ENCODE measurements at places on chromosomes 1 and 21.

GRCh38 chr1:203702130-203702577 lies 62.8 kb upstream of the LAX1 start:
- DNase-seq, result peak; percentile 56

DNA sequence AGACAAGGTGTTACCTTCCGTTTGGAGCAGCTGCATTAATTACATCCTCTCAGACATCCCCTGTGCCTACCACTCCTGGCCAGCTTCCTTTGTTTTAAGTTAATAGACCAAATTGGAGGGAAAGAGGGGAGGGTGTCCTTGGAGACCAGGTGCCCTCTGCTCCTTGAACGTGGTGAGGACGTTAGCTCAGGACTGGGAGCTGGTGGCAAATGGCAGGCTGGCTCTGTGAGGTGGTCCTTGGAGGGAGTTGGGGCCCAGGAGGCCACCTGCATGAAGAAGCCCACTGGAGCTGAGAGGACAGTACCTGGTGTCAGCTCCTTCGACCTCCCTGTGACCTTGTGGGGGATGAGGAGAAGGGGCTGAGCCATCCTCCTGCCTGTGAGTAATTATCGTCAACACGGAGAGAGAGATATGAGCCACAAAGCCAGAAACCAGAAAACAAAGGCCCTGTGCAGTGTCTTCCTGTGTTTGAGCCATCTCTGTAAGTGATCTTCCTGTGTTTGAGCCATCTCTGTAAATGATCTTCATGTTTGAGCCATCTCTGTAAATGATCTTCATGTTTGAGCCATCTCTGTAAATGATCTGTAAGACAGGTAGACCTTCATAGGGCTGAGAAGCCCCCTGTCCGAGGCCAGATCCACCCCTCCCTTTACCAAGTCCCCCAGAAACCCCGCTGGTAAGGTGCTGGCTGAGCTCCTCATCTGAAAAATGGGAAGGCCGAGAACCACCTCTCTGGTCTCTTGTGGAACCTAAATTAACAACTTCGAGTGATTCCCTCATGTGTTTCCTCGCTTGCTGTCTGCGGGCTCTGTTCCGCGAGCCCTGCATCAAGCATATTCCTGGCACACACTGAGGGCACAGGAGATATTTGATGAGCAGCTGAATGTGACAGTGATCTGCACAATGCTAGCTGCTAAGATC lies 126.0 kb downstream of the CAMTA1 start:
- no peak for DNase-seq

DNA sequence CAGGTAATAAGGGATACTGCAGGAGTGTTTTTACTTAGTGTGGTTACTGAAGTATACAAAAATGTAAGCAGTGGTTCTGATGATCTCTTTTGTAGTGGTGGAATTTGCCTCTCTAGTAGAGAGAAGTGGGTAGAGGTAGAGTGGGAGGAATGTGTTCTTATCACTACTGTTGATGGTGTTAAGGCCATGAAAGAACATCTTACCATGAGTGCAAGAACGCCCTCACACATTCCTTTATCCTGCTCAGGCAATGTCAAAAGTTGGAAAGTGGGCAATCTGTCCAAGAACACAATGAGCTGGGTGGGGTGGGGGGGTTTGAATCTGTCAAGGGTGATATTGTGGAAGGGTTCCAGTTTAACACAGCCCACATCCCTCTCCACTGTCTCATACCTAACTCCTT lies 78.6 kb downstream of the TTLL7 start:
- DNase-seq, result no peak

- peak; percentile 1 for DNase-seq
These were observed 114.6 kb upstream of the VAV3 start for GRCh38 chr1:108079440-108080025.

GRCh38 chr1:12097321-12097720 lies 34.2 kb downstream of the TNFRSF8 start:
- DNase-seq, result no peak

GRCh38 chr1:154769193-154769895 lies 100.7 kb downstream of the KCNN3 start:
- DNase-seq, result no peak

GRCh38 chr1:240909701-240910457 lies 297.9 kb upstream of the GREM2 start:
- no peak for DNase-seq

DNA sequence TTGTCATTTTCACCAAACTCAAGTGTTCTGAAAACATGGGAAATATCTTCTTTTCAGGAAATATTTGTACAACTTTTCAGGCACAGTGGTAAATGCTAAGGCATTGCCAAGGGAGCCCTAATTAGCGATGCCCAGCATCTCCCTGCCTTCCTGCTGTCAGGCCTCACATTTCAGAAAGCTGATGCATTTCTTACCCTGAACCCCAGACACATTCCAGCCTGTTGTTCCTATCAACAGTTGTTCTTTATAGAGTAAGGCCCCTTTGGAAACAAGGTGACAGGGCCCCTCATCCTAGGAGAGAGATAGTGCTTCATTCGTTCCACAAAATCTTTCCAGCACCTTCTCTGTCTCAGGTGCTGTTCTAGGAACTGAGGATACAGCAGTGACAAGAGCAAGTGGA lies 135.9 kb upstream of the COA6 start:
- DNase-seq, result no peak
